H9 (cell line): ENCODE measurements at places on chromosomes 5 and 9. TPM values are rescaled to one million over a fixed set of nuclear protein-coding genes. Genes with fewer than 3 reads are reported as not detected.

EPB41L4A gene
- total RNA-seq = 4.8 and 4.9 TPM in 2 replicates

IFNA21 gene
- total RNA-seq = not detected in 2 replicates

NEK6 gene
- 13.7 and 14.3 TPM in 2 replicates for total RNA-seq

- no peak for DNase-seq
Measured at GRCh38 chr5:178252258-178252657, 19.7 kb upstream of the PHYKPL start.

- no peak for DNase-seq
Measured at GRCh38 chr5:108636135-108636853, 111.4 kb upstream of the FER start.

- DNase-seq = no peak
Measured at GRCh38 chr5:35826056-35826455, 30.6 kb upstream of the IL7R start.

- DNase-seq = no peak
Measured at GRCh38 chr9:136850866-136851775, 1.0 kb upstream of the MAMDC4 start.
